ENCODE measurements at places on chromosomes 4 and X.

GRCh38 chrX:118566359-118566758, 70.7 kb downstream of the DOCK11 start:
- no peak for DNase-seq

- no peak for DNase-seq
Measured at GRCh38 chr4:76308548-76308947, 2.0 kb downstream of the STBD1 start.

DNA sequence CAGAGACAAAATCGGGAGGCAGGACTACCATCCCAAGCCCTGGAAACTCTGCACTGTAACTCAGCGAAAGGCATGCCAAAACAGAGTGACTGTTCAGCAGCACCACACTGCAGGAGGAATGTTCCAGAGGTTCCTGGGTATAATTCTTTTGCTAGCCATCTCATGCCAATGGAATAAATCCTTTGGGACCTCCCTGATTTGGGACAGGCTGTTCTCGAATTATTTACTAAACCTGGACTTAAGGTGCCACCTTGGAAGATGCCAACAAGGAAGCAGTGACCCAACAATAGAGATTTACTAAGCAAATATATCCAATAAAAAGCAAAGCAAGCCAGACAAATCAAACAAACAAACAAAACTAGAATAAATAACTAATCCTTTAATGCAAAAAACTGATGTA, 9.3 kb downstream of the AADAT start:
- DNase-seq = no peak

DNA sequence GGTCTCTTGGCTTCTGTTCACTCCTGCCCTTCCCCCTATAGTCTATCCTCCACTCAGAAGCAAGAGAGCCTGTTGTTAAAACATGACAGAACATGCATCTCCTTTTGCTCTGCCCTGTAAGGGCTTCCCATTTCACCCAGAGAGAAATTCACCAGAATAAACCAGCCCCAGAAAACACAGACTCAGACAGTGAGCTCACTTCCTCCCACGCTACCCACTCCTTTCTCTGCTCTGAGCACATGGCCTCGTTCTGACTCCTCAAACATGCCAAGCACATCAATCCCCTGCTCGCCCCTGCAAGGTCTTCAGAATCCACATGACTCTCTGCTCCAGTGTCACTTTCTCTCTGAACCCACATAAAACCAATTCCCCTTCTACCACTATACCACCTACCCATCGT, 50.4 kb downstream of the MID1 start:
- no peak for DNase-seq

DNA sequence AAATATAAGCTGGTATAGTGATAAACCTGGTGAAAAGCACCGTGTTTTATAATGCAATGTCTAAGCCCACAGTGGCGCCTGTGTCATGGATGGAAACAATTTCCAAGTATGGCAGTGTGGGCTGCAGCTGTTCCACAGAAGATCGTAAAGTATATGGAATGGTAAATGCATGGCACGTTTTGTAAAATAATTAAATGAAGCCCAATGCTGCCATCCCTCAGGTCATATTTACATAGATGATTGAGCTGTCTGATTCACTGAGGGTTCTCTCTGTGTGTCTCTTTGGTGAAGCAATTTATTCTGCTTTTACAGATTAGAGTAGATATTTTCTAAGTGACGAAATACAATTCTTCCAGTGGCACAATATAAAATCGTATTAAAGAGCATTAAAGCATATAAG, 164.8 kb downstream of the ASMT start:
- DNase-seq = no peak

GRCh38 chr4:24249972-24250371, 334.4 kb downstream of the DHX15 start:
- DNase-seq = no peak

- DNase-seq = no peak
Measured at GRCh38 chr4:3375688-3376087, 66.1 kb upstream of the HGFAC start.

DNA sequence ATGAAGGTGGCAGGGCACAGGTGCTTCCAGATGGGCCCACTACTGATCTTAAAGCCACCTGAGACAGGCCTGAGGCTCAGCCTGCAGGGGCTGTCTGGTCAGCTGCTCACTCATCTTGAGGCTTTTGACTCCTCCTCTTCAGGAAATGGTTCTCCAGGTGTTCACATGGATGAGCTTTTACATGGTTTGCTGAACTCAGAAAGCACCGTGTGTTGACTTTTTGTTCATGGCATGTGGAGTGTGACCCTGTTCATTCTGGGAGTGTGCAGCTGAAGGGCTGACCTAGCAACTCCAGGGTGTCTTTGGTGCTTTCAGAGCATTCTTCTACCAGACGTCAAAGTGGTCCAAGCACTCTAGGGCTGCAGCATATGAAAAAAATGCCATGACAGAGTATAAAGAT, 111.1 kb downstream of the CCNG2 start:
- no peak for DNase-seq

DNA sequence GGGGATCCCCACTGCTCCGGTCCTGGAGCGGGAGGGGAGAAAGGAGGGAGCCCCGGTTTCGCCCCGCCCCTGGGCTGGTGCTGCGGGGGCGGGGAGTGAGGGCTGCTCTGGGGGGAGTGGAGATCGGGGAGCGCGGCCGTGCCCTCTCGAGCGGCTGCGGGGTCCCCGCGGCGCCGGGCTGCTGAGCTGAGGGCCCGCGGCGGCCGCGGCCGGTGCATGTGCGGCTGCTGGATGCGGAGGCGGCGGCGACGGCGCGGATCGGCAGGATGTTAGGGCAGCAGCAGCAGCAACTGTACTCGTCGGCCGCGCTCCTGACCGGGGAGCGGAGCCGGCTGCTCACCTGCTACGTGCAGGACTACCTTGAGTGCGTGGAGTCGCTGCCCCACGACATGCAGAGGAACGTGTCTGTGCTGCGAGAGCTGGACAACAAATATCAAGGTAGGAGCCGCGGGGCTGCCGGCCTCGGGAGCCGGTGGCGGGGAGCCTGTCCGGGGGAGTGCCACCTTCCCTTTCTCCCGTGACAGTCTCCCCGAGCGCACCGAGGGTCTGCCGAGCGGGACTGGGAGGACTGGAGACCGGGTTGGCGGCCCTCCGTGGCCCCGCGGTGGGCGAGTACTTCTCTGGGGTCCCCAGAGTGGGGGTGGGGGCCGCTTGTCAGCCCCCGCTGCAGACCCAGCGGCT, at the start of gene ING2:
Gene ING2, plus strand, starts transcription at position 129 of the 681 bp plus-strand sequence. Its CDS starts 138 bp downstream, at position 267.
- DNase-seq = peak; percentile 91

GRCh38 chr4:182297659-182298058, 54.5 kb downstream of the TENM3 start:
- DNase-seq = no peak

DNA sequence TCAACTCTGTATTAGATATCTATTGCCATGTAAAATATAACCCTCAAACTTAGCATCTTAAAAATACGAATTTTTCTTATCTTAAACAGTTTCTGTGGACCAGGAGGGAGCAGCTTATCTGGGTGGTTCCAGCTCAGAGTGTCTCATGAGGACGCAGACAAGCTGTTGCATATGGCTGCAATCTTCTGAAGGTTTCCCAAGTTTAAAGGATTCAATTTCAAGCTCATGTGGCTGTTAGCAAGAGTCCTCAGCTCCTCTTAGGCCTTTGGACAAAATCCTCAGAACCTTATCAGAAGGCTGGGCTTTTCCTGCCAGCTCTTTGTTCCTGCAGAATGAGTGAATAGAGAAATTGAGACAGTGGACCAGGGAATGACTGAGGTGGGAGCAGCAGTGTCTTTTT, 2.8 kb upstream of the CTSO start:
- no peak for DNase-seq

DNA sequence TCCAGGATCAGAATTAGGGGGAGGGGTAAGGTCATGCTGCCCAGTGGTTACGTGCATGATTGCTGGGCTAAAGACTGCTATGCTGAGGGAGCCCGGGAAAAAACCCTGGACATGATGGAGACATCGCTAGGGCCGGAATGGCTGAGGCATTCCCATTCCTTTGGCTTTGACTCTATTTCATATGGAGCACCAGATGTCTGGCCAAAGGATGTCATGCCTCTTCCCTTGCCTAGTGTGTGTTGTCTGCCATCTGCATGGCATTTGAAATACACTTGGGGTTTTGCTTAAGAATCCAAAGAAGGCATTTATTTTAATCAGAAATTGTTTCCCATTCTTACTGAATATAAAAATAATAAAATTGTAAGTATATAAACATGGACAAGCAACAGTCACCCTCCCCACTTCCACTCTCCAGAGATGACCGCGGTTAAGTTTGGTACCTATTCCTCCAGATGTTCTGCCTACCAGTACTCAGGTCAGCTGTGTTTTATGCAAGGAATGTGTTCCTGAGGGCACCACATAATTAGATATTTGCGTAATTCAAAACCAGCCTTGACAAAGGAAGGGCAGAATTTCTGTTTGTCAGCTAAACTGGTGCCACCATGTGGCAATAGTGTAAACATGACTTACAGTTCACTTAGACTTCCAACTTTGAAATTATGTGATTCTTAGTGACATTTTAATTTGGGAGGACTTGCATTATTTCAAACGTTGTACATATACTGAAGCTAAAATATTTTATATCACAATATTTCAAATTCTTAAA, 105.9 kb downstream of the CT47B1 start:
- no peak for DNase-seq

Data from GM20000 (cell line).